Neural cell (in vitro differentiated cells): ENCODE measurements at places on chromosomes 12 and 14. TPM values are rescaled to one million over a fixed set of nuclear protein-coding genes. Genes with fewer than 3 reads are reported as not detected.

BDKRB2 gene
- not detected in 2 replicates for polyA plus RNA-seq

FANCM gene
- 5.0 and 7.1 TPM in 2 replicates for polyA plus RNA-seq

TAS2R42 gene
- not detected in 2 replicates for polyA plus RNA-seq

TAS2R8 gene
- 0.59 and 1.6 TPM in 2 replicates for polyA plus RNA-seq

GPR162 gene
- polyA plus RNA-seq, result 82.8 and 117 TPM in 2 replicates

SOX5 gene
- 1.8 and 2.0 TPM in 2 replicates for polyA plus RNA-seq

HOXC9 gene
- not detected in 2 replicates for polyA plus RNA-seq

POLE2 gene
- polyA plus RNA-seq, result 2.8 and 7.9 TPM in 2 replicates

CDH24 gene
- 31.7 and 37.0 TPM in 2 replicates for polyA plus RNA-seq

STAC3 gene
- polyA plus RNA-seq, result 1.3 and 2.9 TPM in 2 replicates

ACRBP gene
- 1.6 and 4.7 TPM in 2 replicates for polyA plus RNA-seq

AQP6 gene
- polyA plus RNA-seq, result not detected in 2 replicates

FIGNL2 gene
- 0.06 and 0.21 TPM in 2 replicates for polyA plus RNA-seq

OR4K2 gene
- polyA plus RNA-seq, result not detected in 2 replicates

RGS6 gene
- polyA plus RNA-seq, result 2.1 and 7.3 TPM in 2 replicates
